ENCODE measurements at places on chromosomes 12 and 14.

DNA sequence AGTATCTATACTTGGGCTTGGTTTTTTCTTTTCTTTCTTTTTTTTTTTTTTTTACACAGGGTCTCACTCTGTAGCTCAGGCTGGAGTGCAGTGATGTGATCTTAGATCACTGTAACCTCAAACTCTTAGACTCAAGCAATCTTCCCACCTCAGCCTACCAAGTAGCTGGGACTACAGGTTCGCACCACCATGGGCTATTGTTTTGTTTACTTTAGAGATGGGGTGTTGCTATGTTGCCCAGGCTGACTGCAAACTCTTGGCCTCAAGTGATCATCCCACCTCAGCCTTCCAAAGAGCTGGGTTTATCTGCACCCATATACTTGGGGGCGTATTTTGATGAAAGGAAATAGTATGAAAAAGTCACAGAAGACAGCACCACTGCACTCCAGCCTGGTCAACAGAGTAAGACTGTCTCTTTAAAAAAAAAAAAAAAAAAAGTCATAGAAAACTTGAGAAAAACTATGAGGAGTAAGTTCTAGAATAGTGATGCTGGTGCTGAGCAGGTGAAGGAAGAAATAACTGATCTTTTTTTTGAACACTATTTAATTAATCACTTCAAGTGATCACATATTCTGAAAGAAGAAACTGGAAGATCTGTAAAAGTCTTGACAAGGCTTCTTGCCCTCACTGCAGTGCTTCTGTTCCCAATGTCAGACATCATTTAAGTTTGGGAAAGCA lies 53.8 kb upstream of the NPFF start:
- DNase-seq: no peak

DNA sequence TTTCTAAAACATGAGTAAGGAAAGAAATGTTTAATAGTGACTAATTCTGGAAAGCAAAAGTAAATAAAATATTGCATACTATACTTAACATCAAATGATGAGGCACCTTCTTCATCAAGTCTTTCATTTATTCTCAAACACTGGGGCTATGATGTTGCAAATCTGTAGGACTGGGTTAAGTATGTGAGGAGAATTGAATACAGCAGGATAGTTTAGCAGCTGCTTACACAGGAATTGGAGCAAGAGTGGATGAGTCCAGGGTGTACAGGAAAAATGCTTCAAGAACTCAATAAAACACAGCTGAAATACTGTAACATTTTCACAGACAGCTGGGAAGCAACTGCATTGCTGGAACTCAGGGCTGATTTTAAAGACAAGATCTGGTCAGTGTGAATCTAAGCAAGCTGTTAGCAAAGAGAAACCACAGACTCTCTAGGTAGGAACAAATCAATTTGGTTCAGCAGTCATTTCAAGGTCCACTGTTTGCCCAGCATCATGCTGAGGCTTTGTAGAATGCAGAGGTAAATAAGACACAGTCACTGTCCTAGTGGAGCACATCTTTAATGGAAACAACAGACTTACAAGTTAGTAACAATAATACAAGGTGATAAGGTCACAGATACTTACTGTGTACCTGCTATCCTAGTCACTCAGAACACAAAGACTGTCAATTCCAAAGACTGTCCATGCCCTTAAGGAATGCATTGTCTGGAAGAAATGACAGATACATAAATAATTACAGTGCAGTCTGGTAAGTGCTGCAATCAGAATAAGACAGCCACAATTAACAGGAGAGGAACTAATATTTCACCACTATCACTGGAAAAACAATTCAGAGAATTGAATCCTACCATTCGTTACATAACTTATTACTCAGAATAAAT lies 96.8 kb upstream of the DACT1 start:
- no peak for DNase-seq

DNA sequence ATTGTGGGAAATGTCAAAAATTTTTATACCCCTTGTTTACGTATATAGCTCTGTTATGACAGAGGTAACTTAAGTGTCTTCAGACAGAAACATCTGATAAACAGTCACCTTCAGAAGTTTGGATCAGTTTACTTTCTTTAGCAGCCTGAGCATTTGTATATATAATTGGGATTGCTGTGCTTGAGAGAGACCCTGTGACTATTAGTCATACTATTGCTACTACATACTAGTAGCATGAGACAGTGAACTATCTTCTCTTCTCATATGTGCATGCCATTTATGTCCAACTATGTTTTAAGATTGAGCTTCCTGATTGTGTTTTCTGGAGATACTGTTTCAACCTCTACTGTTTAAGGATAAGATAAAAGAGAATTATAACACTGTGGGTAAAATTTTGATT lies 101.5 kb downstream of the PDE6H start:
- DNase-seq: no peak

GRCh38 chr14:92033906-92034687 lies 5.8 kb downstream of the TRIP11 start:
- no peak for DNase-seq

GRCh38 chr14:52307905-52308304 lies 6.2 kb upstream of the PTGER2 start:
- no peak for DNase-seq

DNA sequence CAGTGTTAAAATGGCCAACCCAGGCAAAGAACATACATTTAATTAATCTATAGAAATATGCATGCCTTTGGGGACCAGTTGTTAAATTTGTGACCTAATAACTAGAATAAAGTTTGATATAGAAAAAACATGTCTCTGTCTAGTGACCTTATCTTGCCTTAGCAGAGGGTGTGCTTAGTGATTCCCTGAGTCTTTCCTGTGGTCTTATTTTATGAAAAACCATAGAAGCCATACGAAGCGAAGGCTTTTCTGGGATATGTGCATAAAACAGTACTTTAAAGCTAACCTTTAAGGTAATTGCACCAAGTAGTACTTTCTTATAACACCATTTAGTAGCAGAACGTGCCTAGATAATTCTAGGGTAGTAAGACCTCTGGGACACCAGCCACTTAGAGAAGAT lies 379.4 kb downstream of the ZFP36L1 start:
- DNase-seq: no peak

DNA sequence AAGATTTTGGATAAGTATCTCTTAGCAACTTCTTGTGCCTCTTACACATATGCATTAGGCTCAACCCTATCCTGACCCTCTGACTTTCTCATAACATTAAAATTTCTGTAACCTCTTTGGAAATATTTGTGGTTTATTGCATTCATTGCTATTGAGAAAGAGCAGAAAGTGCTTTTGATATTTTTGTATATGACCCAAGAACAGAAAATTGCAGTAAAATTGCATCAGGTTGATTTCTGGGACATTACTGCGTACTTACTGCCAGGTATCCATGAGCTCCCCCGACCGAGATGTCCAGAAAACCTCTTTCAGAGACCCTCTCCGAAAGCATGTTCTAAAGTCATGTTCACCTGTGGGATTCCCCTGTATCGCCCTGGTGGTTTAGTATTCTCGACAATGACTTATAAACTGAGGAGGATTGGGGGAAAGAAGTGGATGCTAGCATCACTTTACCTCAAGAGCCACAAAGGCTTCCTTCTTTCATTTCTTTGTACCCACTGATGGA lies 14.5 kb upstream of the IL22 start:
- DNase-seq: no peak

- DNase-seq: no peak
Observed at GRCh38 chr14:74952697-74953484, 2.5 kb downstream of the PGF start.

DNA sequence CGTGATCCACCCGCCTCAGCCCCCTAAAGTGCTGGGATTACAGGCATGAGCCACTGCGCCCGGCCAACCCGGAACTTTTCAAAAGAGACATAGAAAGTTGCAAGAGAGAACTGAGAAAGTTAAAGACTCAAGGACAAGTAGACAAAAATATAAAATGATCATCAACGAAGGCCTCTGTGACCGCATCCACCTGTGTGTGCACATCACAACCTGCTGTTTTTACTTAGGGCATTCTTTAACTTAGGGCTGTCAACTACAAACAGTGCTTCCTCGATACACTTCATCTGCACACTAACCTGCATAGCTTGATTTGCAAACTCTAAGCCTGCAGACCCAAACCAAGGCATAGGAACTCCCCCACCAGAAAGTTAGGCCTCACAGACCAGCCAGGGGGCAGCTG lies 14.8 kb downstream of the P2RX2 start:
- no peak for DNase-seq

- peak; percentile 32 for DNase-seq
Observed at GRCh38 chr12:54370171-54370730, 6.0 kb upstream of the GPR84 start.

DNA sequence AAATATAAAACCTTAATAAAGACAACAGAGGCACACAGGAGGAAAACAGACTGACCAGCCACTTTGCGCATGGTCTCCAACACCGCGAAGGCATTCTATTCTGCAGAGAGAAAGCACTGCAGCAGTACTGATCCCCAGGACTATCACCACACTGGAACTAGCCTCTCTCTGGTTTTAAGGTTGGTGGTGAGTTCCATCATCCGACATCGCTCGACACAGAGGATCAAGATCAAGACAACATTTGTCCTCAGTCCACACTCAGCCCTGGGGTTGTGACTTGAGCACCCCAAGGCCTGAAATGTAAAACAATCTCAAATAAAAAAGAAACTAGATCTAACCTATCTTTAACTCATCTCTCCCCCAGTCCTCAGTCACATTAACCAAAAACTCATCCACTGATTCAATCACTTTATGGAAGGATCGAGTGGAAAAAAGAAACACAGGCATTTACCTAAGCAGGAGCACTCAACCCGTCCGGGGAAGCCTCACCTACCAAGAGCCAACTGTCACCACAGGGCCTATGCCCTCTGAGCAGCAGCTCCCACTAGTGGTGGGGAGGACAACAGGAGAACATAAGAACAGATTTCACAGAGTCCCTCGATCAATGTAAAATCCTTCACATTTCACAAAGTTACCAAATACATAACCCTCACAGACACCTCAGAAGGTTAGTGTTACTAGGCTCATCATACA lies 17.7 kb downstream of the STXBP6 start:
- DNase-seq: no peak

DNA sequence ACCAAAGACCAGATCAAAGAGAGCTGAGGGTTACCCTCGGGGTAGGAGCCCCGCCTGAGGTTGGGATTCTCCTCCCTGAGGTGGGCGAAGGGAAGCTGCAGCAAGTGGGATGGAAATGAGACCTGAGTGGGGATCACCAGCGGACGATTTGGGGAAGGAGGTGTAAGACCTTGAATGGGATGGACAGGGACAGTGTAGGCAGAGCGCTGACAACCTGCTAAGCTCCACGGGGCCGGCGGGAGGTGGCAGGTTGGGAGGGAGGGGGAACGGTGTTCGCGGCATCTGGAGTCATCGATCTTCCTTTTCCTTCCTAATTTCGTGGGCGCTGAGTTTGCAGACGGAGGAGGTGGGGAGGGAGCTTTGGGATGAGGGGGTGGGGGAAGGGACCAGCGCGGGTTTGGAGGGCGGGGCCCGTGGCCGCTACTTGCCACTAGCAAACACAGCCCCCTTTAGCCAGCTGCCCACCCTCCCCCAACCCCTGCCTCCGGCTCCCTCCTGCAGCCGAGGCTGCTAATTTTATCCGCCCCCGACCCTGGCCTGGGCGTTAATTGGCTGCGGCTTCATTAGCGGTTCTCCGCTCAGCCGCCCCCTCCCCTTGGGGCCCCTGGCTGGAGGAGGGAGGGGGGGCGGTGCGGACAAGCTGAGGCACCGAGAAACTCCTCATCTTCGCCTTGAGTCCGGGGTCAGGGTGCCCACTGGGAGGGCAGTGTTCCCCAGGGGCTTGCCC lies 2.8 kb upstream of the SHMT2 start:
- no peak for DNase-seq

DNA sequence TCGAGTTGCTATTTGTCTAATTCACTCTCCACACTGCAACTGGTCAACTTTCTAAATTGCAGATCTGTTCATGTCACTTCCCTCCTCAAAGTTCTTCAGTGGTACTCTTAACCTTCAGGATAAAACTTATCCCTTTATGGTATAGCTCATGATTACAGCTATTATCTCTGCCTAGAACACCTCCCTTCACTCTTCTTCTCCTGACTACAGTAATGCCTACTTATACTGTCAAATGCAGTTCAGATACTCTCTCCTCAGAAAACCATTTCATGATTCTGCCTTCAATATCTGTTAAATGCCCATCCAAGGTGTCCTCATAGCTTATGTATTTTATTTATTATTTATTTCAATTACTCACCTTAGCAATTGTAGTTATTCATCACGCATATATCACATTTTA lies 85.5 kb downstream of the FAR2 start:
- no peak for DNase-seq

DNA sequence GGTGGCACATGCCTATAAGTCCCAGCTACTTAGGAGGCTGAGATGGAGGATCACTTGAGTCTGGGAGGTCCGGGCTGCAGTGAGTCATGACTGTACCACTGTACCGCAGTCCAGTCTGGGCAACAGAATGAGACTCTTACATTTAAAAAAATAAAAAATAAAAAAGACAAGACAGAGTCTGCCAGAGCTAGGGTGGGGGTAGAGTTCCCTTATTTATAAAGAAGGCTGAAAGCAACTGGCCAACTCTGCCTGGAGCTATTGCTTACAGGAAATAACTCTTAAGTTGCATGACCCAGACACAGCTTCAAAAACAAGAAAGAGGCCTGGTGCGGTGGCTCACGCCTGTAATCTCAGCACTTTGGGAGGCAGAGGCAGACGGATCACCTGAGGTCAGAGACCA lies 31.5 kb downstream of the NUMB start:
- no peak for DNase-seq

- no peak for DNase-seq
Observed at GRCh38 chr14:105014032-105014431, 6.9 kb downstream of the CDCA4 start.

GRCh38 chr14:72515779-72516770 lies 377.8 kb downstream of the DPF3 start:
- DNase-seq: no peak

- peak; percentile 99 for DNase-seq
Observed at GRCh38 chr14:105300542-105301102, at the start of gene BRF1. BRF1 (minus strand) TSS chr14:105301001; CDS start chr14:105300629, 372 bp downstream.

DNA sequence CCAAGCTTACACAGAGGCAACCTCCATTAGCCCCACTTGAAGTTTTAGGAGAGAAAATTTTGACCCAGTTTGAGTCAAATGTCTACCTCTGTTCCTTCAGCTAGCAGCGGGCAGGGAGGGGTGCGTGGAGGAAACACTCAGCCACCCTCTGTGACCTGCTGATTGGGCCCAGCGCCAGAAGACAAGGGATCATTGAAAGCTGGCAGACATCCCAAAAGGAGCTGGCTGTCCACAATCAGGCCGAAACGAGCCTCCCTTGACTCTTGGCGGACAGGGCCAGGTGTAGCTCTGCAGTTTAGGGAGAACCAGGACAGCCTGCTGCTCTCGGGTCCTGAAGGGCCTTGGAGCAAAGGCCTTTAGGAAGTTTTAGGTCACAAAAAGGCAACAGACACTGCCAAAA lies 41.3 kb downstream of the CD9 start:
- no peak for DNase-seq

- DNase-seq: no peak
Observed at GRCh38 chr14:76203086-76204001, 51.6 kb downstream of the GPATCH2L start.

GRCh38 chr14:62144863-62145262 lies 382.6 kb downstream of the SNAPC1 start:
- no peak for DNase-seq
